ENCODE measurements at places on chromosomes 1 and 21.

GRCh38 chr1:111196213-111196612, 4.2 kb downstream of the DENND2D start:
- no peak for DNase-seq

GRCh38 chr1:84724128-84724860, 34.0 kb upstream of the SSX2IP start:
- peak; percentile 28 for DNase-seq

GRCh38 chr1:20184481-20184900, 1.4 kb upstream of the UBXN10 start:
- DNase-seq: no peak

GRCh38 chr21:42235593-42235992, 16.7 kb downstream of the ABCG1 start:
- DNase-seq: no peak

DNA sequence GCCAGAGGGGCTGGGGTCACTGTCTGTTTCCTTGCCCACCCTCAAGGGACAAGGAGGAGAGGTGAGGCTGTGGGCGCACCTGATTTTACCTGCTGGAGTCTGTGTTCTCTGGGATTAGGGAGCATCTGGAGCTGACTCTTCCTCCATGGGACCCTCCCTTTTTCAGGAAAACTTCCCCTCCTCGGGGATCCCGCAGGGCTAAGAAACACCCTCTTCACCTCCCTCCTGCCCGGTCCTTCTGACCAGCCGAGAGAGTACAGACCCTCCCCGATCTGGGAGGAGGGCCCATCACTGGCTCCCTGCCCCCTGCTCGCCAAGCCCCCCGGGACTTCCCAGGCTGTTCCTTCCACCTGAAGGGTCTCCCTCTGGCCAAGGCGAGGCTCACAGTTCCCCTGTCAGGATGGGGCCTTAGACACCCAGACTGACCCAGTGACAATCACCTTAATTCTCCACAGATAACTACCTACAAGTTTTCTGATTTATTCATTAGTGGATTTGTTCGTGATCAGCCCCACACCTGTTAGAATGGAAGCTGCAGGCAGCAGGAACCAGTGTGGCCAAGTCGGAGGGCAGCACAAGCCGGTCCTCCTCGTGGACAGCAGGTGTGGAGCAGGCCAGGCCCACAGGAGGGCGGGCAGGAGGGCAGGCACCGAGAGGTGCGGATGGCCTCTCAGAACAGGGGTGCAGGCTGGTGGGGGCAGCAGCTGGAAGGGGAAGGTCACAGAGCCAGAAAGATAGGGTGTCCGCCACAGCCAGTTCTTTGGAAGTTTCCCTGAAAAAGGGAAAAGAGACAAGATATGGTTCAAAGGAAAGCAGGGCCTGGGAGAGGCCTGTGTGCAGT, 15.9 kb upstream of the SAMD11 start:
- DNase-seq: no peak

DNA sequence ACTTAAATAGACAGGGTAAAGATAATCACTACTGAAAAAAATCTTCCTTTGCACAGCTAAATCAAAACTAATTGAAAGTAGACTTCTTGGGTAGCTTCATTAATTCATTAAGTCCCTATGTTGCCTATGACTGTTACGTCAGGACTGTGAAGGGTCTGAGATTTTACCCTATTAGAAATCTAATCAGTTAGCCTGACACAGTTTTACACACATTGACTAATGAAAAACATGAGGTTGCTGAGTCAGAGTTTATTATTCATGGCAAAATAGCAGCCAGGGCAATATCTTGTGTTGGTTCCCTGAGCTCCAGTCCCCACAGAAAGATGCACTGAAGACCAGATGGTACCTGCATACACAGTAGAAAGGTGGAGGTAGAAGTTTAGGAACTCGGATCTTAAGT, 262.5 kb upstream of the ZP4 start:
- DNase-seq: no peak

GRCh38 chr1:198520524-198521254, 19.8 kb downstream of the ATP6V1G3 start:
- DNase-seq: peak; percentile 15

GRCh38 chr1:235911876-235912275, 45.2 kb upstream of the LYST start:
- no peak for DNase-seq

GRCh38 chr1:28864695-28865094, 49.7 kb upstream of the EPB41 start:
- no peak for DNase-seq

- no peak for DNase-seq
Measured at GRCh38 chr1:211660718-211661222, 14.7 kb downstream of the NEK2 start.

DNA sequence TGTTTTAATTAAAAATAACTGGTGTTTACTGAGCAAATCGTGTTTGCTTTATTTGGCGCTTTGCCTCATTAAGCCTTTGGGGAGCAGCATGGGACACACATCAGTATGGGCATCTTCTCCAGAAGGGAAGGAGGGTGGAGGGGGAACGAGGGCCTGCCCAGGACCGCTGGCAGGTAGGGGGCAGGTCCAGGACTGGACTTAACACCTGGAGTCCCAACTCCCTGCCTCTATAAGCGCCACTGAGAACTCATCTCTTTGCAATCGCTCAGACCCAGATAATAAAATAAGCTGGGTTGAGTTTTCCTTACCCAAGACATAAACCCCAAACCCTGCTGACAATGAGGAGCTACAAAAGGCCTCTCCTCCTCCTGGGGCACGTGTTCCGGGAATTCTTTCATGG, 15.1 kb downstream of the ABCG1 start:
- no peak for DNase-seq

DNA sequence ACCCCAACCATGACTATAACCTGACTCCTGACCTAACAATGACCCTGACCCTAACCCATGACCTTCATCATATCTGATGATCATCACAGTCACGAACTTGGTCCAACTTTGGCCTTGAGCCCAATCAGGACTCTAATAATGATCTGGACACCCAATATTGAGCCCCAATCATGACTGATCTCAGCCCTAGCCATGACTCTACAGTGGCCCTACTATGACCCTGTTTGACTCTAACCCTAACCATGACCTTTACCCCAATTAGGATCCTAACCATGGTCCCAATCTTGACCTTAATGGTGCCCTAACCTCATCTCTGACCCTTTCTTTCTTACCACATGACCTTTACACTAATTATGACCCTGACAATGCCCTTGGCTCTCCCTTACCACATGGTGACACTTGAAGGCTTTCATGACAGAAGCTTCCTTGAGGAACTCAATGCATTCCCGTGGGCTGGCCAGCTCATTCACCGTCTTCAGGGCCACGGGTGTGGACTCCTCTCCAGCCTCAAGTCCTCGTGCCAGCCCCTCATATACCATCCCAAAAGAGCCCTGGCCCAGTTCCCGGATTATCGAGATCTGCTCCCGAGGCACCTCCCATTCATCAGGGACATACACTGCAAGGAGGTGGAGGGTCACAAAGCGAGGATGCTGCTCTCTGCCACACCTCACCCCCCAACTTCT, 16.2 kb downstream of the INSRR start:
- no peak for DNase-seq

DNA sequence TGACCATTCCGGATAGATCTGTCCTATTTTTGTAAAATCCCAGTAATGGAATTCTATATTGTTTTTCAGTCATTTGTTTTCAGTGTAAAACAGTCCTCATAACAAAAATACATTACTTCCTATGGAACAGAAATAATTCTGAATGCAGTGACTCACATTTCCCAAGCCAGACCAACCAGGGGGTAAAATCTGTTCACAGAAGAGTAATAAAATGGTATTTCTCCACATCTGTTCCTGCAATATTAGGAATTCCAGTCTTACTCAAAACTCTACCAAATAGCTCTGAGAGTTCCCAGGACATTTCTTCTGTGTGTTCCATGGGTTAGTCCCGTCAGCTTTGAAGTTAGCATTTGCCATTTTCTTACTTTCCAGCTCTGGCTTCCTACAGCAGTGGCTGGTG, 2.6 kb upstream of the DDR2 start:
- no peak for DNase-seq

GRCh38 chr1:188958461-188959115, 1519.1 kb downstream of the BRINP3 start:
- no peak for DNase-seq

DNA sequence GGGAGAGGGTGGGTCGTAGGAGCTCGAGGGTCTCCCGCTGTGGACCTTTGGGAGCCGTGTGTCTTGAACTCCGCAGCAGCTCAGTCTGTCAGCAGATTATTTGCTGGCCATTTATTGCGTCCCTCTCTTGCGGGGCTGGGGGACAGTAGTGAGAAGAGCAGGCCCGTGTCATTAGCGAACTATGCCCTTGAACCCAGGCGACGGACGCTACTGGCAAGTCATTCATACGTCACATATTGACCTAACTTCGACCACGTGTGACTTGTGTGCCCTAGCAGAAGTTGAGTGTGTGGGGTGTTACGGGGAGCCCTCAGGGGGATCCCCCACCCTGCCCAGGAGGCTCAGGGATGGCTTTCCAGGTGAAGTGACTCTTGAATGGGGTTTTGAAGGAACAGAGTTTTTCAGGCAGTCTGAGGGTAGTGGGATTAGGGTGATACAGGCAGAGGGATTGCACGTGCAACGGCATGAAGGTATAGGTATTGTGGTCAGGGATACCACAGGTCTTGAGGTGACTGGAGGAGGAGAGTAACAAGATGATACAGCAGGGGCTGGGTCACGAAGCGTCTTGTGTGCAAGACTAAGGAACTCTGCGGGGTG, 13.0 kb downstream of the RCC1 start:
- peak; percentile 69 for DNase-seq

- DNase-seq: no peak
Measured at GRCh38 chr1:47487332-47487731, 49.5 kb downstream of the FOXD2 start.

GRCh38 chr1:234941321-234942011, 187.2 kb downstream of the TOMM20 start:
- no peak for DNase-seq

DNA sequence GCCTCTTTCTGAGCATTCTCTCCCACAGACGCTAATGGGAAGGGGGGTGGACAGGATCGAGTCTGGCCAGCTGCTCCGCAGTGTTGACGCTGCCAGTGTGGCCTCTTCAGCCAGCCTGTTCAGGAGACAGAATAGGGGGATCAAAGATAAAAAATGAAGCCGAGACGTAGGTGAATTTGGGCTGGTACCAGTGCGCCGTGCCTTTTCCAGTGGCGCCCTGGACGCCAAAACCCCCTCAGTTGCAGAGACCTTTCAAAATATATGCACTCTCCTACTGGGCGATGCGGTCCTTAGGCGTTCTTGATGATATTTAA, 1.1 kb downstream of the TTC3 start:
- DNase-seq: no peak

Measured in GM13976 (cell line).